Mammary epithelial cell (primary cell): ENCODE measurements at places on chromosomes 6 and 20. TPM values are rescaled to one million over a fixed set of nuclear protein-coding genes. Genes with fewer than 3 reads are reported as not detected.

DNA sequence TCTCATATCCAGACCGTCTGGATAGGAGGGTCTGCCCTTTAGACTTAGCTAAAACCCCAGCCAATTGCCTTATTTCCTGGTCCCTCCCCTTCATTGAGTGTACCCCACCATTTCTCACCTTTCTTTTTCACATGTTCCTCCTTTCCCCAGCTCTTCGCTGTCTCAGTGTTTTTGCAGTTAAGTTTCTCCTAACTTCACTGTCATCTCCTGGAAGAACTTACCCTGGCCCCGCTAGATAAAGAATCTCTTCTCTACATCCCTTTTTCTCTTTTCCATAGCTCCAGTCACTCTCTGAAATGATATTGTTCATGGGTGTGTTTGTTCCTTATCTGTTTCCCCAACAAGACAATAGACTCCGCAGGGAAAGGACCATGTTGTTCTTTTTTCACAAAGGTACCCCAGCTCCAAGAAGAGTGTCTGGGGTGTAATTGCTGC is 208.8 kb downstream of the TSHZ2 start:
- DNase-seq = no peak

Gene SEL1L2
- not detected in 2 replicates for total RNA-seq

DNA sequence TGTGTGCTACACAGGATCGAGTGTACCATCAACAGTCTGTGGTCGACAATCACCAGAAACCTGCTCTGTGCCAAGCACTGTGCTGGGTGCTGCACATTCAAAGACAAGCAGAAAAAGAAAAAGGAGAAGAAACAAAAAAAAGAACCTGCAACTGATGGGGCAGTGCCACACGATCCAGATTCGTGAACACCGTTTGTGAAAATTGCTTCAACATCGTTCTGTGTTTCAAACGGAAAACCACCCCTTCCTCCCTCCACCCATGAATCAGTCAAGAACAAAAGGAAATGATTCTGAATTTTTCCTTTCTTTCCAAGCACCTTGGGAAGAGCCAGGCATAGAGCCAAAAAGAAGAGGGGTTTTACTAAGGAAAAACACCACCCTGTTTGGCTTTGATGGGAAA is 129.2 kb upstream of the ARID1B start:
- DNase-seq = no peak

GRCh38 chr6:33156964-33157363 is 35.3 kb downstream of the COL11A2 start:
- no peak for DNase-seq
